Fibroblast of lung (primary cell): ENCODE measurements at places on chromosomes 11 and 22.

- no peak for DNase-seq
Measured at GRCh38 chr11:125063429-125064043, 431 bp downstream of the SLC37A2 start.

GRCh38 chr11:79237091-79237490 is 203.7 kb downstream of the TENM4 start:
- DNase-seq: no peak

- DNase-seq: peak; percentile 10
Measured at GRCh38 chr22:34934261-34934660, 131.7 kb upstream of the ISX start.

DNA sequence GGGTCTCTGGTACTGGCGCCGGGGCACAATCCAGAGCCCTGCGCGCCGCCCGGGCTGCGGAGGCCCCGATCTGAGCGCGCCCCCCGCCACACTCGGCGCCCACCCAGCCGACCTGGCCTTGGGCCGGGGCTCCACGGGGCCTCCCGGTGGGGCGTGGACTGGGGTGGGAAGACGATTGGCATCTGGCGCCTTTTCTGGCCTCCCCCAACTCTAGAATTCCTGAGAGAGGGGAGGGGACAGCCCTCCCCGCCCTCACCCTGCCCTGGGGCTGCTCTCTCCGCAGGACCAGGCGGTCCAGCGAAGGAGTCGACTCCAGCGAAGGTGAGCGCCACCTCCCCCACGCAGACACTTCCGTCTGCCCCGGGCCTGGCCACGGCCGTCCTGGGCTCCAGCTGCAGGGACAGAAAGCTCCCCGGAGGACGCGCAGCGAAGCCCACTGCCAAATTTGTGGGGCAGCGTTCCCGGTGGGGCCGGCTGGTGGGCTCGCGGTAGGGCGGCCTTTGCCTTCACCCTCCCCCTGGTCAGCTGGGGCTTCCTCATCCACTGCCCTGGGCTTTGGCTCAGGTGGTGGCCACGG is 593 bp downstream of the SSH3 start:
- DNase-seq: peak; percentile 14

GRCh38 chr11:10777806-10778205 is 26.8 kb downstream of the CTR9 start:
- peak; percentile 21 for DNase-seq

- DNase-seq: no peak
Measured at GRCh38 chr22:46993633-46994032, 231.2 kb downstream of the TBC1D22A start.

DNA sequence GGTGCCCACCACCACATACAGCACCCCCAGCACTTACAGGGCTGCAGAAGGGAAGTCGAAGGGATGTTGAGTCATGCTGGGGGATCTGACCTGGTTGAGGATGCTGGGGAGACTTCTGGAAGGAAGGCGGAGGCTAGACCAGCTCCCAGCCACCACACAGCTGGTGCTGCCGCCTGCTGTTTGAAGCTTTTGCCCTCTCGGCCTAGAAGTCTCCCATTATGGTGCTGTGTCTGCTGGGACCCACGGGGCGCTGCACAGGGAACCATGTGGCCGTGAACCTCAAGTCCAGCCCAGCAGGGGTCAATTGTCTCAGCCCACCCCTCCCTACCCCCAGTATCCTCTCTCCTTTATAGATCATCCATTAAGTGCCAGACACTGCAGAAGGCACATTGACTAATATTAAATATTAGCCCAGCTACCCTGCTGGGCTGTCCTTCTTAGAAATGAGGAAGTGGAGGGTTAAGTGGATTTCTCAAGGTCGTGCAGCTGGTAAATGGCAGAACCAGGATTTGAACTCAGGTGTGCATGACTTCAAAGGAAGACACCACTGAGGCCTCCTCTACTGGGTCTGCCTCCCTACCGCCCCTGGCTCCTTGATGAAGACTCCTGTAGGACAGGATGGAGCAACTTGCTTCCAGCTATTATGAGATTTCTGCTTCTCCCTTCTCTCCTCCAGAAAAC is 49.7 kb downstream of the CYTH4 start:
- no peak for DNase-seq

- DNase-seq: no peak
Measured at GRCh38 chr11:8127447-8127846, 41.4 kb downstream of the RIC3 start.

DNA sequence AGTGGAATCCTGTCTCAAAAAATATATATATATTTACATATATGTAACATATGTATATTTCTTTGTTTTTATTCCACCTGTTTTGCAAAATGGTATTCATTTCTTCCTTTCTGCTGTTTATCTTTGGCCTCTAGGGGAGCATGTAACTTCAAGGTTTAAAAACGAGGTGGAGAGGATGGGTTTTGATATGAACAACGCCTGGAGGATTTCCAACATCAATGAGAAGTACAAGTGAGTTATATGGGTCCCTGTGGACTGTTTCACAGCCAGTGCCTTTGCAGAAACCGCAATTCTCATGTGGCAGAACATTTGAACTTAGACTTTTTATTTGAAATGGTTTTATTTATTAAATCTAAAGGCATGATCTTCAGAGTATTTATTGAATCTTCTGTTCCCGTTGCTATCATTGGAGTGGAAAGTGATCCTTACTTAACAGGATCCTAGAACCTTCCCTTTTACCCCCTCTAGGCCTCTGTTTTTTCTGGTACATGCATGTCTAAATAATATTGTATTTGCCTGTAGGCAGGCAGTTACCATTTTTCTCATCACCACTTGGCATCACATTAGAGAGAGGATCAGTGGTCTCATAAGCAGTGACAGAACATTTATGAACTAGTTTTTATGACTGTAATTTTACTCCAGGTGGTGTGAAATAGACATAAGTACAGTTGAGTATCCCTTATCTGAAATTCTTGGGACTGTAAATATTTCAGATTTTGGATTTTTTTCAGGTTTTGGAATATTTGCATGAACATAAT is 81.5 kb upstream of the HORMAD2 start:
- DNase-seq: no peak

DNA sequence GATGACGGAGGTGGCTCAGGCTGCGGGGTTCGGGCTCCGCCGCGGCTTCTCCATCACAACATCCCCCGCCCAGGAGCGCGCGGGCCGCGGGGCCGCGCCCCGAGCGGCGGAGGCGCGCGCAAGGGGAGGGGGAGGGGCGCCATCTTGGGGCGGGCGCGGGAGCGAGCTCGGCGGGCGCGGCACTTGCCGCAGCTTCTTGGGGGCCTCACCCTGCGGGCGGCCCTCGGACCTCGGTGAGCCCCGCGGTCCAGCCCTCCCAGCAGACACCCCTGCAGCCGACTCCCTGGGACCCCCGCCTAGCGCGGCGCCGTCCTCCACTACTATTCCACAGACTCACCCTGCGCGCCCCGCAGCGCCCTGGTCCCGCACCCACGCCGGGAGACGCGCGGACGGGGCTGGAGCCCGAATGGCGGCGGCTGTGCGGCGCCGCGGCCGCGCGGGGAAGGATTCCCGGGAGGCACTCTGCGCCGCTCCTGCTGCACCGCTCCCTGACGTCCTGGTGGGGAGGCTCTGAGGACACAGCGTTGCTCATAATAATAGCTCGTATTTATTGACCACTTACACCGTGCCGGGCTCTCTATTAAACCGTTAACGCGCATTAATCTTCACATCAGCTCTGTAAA is at the start of gene APBB1:
Gene APBB1, minus strand, starts transcription at position 86 of the 623 bp plus-strand sequence. CDS start 7,747 bp downstream, outside the sequence.
- peak; percentile 59 for DNase-seq

DNA sequence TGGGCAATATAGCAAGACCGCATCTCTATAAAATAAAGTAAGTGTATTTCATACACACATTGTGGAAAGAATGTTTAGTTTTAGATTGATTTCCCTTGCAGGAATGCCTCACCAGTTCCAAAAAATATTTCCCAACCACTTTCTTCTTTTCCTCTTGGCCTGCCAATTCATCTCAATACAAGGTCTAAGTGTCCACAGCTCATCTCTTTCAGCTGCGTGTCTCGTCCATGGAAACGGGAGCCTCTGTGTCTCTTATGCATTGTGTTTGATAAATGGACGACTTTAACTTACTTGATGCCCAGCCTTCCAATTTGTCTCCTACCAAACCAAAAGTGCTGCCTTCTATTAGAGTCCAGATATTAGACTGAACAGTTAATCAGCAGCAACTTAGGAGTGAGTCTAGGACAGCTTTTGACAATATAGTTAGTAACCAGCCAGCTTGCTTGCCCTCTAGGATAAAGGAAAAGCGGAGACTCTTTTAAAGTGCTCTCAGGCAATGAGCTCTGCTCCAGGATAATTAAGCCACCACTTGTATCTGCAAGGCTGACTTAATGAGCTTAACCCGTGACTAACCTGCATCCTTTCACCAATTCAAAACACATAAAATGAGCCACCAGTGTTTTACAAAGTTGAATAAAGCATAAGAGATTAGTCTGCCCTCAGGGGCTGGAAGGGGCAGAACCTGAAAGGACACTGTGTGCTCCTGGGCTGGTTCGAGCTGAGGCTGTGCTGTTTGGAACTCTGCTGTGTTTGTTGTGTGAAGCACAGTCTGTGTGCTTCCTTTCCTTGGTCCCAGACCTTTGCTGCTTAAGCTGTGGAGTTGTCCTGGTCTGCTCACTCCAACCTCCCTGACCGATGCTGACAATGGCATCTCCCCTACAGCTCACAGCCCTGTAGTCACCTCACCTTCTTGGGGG is 27.5 kb downstream of the FBXO7 start:
- DNase-seq: no peak

GRCh38 chr11:859394-860131 is 16.9 kb downstream of the TSPAN4 start:
- DNase-seq: peak; percentile 80

- DNase-seq: no peak
Measured at GRCh38 chr11:118902336-118903203, 18.9 kb downstream of the CXCR5 start.

DNA sequence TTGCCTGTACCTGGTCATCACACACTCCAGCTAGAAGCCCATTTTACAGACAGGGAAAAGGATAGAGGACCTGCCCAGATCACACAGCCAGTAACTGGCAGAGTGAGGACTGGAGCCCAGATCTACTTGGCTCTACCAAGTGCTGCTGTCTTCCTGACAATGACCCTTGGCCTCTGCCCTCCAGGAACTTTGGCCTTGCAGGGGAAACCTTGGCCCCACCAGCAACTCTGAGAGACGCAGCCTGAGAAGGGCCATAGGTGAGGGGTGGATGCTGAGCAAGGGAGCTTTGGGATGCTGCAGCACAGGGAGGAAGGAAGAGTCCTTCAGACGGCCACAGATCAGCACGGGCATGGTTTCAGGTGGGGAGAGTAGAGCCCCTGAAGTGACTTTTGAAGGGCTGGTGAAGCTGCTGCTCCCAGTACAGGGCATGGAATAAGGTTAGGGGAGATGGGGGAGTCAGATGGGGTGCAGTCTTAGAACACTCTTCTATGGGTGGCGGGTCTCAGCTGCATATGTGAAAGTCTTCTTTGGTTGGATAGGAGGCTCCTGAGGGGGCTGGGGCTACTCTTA is 2.0 kb upstream of the CAPN5 start:
- DNase-seq: no peak

DNA sequence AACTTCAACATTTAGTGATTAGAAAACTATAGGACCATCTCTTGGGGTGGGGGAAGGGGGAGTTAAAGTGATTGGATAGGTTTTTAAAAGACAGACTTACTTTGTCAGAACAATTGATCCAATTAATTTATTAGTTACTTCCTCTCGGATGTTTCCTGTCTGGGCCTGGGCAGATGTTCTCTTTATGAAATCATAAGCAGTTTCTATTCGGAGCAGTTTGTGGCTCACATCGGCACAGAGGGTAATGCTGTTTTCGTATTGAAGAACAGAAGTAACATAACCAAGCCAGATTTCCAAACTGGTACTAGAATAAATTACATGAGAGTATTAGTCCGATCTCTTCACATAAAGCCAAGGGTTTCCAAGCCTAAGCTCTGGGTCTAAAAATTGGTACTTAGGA is 20.6 kb downstream of the PIWIL3 start:
- DNase-seq: no peak

DNA sequence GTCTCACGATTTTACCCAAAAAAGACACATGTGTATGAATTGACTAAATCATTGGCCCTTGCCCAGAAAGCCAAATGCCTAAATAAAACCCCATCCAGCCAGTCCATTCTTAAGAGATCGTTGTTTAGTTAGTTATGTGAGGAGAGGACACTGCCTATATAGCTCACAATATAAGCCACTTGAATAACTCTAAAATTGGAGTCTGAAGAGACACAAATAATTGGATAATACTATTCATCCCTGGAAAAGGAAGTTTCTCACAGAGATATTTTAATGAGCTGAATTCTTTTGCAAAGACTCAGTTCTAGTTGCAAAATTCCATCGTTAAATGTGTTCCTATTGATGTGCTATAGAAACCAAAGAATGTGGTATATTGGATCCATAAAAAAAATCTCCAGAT is 176.7 kb downstream of the SOX6 start:
- no peak for DNase-seq

- DNase-seq: no peak
Measured at GRCh38 chr11:8369592-8370205, 106.0 kb upstream of the LMO1 start.

DNA sequence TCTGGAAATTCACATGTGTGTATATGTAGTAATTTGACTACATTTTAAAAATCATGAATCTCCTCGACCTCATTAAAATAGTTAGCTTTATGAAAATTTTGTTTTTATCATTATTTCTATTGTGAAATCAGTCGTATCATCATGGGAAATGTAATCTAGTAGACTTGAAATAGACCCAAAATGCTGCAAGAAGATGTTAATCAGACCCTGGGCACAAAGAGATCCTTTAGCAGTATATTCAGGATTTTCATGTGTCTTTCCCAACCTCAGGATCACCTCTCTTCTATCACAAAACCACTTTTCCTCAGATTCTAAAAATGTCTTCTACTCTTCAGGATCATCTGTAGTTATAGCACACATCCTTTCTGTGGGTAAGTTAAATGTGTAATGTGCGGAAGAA is 74.9 kb upstream of the ADSL start:
- no peak for DNase-seq

DNA sequence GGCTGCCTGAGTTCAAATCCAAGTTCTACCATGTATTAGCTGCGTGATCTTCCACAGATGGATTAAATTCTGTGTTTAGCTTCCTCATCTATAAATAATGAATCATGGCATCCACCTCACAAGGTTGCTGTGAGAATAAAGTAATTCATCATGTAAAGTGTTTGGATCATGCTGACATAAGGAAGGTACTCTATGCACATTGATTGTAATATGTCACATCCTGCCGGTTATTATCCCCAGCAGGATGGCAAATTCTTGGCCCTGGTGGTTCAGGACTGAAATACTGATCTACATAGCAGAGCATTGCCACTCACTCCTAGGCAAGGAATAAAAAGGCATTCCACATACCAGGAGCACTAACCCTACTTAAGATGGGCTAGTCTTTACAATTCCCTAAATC is 40.8 kb downstream of the LGR4 start:
- DNase-seq: no peak
